ENCODE measurements at places on chromosomes 16 and 17.

DNA sequence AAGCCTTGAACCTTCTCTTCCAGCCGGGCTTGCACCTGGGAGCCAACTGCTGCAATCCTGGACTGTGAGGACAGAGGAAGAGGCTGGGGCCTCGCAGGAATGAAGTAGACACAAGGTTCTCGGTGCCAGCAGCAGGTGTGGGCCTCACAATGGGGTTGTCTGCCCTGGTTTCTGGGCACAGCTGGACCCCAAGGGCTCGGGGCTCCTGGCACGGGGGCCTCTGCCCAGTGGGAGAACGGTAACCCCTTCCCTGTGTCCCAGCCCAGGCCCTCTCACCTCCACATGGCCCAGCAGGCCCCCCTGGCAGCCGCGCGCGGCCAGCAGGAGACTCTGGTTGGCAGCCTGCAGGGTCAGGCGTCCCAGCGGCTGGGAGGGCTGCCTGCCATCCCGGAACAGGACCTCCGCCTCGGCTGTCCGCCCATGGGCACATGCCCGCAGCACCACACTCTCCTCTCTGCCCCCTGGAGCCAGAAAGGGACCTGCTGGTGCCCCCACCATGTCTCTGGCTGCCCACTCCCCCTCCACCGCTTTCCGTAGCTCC lies 46.9 kb downstream of the RMI2 start:
- DNase-seq = no peak

DNA sequence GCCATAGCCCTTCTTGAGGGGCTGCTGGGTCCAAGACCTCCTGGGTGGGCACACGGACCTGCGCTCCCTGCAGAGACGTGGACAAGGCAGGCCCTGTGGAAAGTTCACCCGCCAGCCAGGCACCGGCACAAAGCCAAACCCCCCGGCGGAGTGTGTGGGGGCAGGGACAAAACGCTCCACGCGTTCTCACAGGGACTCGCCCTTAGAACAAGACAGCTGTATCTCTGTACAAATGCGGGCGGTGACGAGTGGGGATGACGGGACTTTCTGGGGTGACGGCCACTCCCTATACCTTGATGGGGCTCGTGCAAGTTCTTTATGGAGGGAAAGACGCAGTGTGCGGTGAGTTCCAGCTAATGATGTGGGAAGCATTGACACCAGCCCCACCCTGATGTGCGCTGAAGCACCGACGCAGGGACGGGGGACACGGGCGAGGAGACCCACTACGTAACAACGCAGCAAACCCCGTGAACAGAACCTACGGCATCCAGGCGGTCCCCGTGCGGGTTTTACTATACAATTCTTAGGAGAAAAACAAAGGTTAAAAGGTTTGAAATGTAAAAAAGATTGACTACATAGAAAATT lies 49.4 kb downstream of the LMF1 start:
- DNase-seq = no peak

- DNase-seq = no peak
Measured at GRCh38 chr16:89863741-89864526, 9.5 kb upstream of the TCF25 start.

GRCh38 chr16:79211586-79211985 lies 389.0 kb downstream of the MAF start:
- DNase-seq = no peak

DNA sequence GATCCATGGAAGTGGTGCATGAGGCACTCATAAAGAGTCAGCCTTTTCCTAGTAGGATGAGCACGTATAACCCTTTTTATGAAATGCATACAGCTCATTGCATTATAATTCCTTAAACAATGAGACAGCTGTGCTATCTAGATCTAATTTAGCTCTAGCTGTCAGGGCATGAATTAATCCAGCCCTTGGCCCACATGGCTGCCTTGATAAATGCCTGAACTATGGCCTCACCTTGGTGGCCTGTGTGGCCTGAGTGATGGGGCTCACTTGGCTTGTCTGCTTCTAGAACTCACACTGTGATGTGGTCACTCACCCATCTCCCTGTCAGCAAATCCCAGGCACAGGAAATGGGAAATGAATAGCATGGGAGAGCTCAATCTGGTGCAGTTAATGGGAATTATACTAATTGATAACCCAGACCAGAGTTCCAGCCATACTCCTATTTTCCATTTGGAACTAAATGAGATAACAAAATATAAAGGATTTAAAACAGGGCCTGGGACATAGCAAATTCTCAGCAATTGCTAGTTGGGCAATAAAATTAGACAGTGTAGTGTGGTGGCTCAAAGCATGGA lies 153.6 kb downstream of the HS3ST2 start:
- no peak for DNase-seq

- DNase-seq = no peak
Measured at GRCh38 chr17:60149691-60150582, at the start of gene CA4. TSS of gene CA4 (plus strand) at chr17:60149973. CDS start at chr17:60150035, 62 bp downstream.

DNA sequence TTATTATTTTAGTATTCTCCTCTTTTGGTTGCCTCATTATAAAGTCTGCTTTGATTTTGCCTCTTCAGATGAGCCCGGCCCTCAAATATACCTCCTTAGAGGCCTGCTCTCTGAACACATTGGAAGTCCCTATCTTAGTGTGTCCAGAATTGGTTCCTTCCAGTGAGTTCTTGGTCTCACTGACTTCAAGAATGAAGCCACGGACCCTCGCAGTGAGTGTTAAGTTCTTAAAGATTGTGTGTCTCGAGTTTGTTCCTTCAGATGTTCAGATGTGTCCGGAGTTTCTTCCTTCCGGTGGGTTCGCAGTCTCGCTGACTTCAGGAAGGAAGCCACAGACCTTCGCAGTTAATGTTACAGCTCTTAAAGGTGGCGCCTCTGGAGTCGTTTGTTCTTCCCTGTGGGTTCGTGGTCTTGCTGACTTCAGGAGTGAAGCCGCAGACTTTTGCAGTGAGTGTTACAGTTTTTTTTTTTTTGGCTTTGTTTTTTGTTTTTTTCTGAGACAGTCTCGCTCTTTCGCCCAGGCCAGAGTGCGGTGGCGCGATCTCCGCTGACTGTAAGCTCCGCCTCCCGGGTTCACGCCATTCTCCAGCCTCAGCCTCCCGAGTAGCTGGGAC lies 45.8 kb upstream of the NOS2 start:
- DNase-seq = peak; percentile 0

DNA sequence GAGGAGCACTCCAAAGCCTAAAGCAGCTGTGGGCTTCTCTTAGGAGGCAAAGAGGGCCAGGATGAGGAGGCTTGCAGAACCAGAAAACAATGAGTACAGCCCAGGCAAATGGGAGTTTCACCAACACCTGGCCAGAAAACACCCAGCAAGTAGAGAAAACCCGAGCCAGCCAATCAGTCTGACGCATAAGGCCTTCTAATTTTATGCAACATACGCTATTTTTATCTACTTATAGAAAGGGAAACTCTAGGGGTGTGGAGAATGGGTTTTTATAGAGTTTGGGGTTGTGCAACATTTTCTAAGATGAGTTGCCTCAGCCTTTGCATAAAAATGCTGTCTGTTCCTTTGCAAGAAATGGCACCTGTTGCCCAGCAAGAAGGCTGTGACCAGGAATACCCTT lies 529.0 kb upstream of the CDH5 start:
- no peak for DNase-seq

DNA sequence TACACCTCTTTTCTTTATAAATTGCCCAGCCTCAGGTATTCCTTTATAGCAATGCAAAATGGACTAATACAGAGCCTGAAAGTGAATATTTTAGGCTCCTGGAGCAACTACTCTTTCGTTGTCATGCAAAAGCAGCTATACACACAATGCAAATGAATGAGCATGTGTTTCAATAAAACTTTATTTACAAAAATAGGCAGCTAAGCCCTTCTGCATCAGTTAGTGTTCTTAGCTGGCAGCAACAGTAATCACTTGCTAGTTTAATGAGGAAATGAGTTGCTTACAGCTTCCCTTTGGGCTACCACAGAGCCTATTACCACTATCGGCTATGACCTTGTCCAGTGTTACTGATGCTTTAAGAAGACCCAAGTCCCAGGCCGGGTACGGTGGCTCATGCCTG lies 402.9 kb downstream of the XYLT1 start:
- no peak for DNase-seq

DNA sequence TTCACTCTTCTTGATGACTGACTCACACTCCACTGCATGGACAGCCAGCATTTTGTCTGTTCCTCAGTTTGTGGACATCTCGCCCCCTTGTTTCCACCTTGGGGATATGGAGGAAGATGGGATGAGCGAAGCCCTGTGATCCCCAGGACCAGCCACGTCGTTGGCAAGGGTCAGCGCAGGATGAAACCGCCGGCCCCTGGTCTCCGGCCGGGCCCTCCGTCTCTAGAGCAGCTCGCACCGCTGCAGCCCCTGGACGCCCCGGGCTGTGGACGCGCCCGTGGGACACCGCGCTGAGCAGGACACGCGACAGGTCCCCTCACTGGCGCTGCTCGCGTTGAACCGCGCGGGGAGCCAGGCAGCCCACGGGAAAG lies 604 bp upstream of the ZC3H18 start:
- DNase-seq = no peak

GRCh38 chr17:79557276-79558090 lies 53.4 kb downstream of the RBFOX3 start:
- DNase-seq = no peak

DNA sequence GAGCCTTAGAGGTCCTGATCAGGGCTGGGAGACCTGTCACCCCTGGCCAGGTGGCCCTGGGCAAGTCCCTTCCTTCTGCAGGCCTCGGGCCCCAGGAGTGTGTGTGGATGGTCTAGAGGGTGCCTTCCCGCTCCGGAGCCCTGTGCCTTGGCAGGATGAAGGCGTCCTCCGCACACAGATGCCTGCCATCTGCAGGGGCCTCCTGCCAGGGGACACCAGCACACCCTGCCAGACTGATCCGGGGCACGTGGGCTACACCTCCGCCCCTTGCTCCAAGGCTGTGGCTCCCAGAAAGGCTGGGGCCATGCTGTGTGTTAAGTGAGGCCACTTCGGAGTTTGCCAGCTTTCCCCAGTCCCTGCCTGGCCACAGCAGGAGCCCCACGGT lies 30.7 kb downstream of the NPTX1 start:
- DNase-seq = no peak

GRCh38 chr17:49753959-49754391 lies 10.0 kb downstream of the FAM117A start:
- DNase-seq = no peak

- no peak for DNase-seq
Measured at GRCh38 chr17:9332132-9332494, 243.5 kb downstream of the STX8 start.

GRCh38 chr17:27241346-27241946 lies 52.5 kb upstream of the WSB1 start:
- DNase-seq = no peak

Measured in T follicular helper cell (primary cell).